Epithelial cell of esophagus (primary cell): ENCODE measurements at places on chromosomes 5 and 9.

DNA sequence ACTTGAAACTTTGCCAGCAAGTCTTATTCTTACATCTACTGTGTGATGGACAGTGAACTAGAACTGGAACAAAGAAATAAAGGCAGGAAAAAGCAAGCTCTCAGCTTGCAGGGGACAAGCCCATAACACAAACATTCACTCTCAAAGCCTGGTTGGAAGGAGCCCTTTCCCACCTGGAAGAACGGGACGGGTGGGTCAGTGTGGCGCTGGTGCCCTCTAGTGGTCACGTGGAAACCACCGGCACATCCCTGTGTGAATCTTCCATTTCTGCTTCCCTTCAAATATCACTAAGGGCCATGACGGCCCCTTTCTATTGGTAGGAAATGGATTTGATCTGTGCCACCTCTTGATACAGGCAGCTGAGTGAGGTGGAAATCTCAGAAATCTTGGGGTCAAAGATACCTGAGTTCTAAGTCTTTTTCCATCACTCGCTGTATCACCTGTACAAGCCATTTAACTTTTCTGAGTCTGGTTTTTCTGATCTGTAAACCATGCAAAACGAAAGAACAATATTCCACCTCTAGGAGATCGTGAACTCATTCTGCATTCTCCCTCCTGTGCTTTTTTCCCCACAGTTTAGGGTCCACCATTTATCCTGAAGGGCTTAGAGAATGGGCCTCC lies 211.6 kb downstream of the MSX2 start:
- DNase-seq, result peak; percentile 42

GRCh38 chr9:129994882-129995281 lies 48.1 kb downstream of the FNBP1 start:
- no peak for DNase-seq

GRCh38 chr5:60997721-60998120 lies 52.7 kb downstream of the NDUFAF2 start:
- DNase-seq, result no peak

- no peak for DNase-seq
Measured at GRCh38 chr5:8491254-8491653, 622.3 kb downstream of the MTRR start.

GRCh38 chr5:21126236-21126635 lies 1138.2 kb upstream of the CDH18 start:
- no peak for DNase-seq

DNA sequence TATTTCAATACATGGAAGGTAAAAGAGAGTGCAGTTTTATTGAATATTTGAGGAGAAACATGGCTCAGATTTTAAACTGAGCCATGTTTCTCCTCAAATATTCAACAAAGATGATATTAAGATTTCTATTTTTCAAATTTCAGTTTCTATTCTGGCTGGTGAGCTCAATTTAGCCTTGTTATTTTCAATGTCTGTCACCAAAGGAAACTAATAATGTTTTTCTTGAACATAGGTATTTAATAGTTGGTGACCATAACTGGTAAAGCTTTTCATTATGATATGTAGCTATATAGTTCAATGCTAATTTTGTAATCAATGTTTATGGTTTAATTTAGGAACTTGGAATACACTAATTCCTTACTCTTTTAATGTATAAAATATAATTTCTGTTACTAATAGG lies 177.4 kb downstream of the FER start:
- no peak for DNase-seq

DNA sequence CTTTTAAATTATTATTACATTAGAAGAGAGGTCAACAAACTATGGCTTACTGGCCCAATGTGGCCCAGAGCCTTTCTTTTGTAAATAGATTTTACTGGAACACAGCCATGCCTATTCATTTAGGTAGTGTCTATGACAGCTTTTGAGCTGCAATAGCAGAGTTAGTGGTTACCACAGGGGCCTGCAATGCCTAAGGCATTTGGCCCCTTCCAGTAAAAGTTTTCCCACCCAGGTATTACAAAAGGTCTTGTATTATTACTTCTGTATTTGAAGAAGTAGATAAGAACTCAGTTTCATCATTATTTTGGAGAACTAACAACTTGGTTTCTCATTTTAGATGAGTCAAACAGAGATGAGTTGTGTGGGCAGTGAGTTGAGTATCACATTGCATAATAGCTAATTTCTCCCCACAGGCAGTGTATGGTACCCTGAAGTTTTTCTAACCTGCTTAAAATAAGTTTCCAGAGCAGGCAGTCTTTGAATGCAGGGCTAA lies 9.5 kb downstream of the MTRR start:
- DNase-seq, result peak; percentile 75

GRCh38 chr9:106322706-106323245 lies 540.2 kb upstream of the ZNF462 start:
- DNase-seq, result no peak

DNA sequence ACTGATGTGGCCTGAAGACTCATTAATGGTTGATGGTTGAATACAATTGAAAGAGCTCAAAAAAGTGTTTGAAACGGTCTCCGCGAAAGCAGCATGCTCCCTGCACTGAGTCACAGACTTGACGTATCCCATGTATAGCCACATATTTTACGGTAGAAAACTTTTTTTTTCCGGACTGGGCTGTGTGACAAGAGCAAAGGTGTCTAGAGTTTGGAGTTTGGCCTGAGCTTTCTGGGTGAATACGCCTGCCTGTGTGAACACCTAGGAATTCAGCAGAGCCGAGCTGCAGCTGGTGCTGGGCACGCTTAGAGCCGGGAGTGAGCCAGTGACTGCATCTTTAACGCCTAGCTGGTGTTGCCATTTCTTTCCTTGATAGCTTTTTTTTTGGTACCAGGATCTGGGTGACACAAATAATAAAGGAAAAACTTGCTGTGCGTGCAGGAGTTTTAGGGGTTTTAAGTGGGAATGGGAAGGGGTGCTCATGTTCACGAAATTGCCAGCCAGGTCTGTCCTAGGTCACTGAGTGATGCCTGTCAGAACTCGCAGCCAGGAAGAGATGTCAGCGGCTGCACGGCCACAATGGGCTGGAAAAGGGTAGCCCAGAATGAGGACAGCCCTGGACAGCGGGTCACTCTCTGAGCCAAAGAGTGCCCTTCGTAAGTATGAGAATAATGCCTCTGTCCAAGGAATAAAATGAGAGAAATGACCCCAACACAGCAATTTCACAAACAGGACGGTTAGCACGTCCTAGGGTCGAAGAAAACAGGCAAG lies 51.7 kb downstream of the PSMB7 start:
- no peak for DNase-seq
